Cerebellar nuclear complex (tissue), 1 donor: ENCODE measurements at places on chromosomes 2 and 18.

GRCh38 chr2:18425210-18425703 is 135.2 kb downstream of the RDH14 start:
- DNase-seq: no peak

GRCh38 chr2:28164280-28164801 is 228.3 kb upstream of the FOSL2 start:
- no peak for DNase-seq

- no peak for DNase-seq
Measured at GRCh38 chr2:18209934-18210639, 331.6 kb downstream of the KCNS3 start.

GRCh38 chr2:15119722-15120175 is 441.4 kb downstream of the NBAS start:
- no peak for DNase-seq

- DNase-seq: no peak
Measured at GRCh38 chr2:8502316-8502715, 179.5 kb upstream of the ID2 start.

DNA sequence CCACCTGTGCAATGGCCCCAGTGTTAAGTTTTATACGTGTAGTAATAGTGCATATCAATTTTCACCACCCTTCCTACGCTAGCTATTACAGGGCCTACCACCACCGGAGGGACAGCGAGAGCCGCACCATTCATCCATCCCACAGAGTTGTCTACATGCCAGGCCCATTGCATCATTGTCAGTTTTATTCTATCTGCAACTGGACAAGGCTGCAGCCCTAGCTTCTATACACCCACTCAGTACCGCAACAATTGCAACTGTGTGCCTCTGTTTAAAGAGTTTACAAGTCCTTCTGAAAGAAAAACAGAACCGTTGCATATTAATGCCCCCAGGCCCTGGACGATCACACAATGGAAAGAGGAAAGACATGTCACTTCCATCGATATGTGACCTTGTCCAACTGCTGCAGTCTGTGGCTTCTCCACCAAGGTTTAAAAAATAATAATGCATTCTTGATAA is 58.6 kb downstream of the ZEB2 start:
- no peak for DNase-seq

DNA sequence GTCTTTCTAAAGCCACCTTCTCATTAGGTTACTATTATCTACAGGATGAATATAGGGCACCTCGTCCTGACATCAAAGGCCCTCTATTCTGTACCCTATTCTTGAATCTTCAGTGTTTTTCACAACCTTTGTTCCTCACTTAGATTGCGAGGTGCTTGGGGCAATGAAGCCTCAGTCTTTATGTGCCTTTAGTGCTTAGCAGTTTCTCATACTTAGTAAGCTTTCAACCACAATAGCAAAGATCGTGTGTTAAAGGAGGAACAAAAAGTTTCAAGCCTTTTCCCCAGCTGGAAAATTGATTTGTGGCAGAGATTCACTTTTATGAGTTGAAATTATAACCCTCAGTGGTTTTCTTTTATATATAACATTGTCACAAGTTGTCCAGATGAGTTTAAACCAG is 226.9 kb downstream of the MYO3B start:
- DNase-seq: no peak

- DNase-seq: no peak
Measured at GRCh38 chr18:73879328-73879727, 268.3 kb downstream of the FBXO15 start.

DNA sequence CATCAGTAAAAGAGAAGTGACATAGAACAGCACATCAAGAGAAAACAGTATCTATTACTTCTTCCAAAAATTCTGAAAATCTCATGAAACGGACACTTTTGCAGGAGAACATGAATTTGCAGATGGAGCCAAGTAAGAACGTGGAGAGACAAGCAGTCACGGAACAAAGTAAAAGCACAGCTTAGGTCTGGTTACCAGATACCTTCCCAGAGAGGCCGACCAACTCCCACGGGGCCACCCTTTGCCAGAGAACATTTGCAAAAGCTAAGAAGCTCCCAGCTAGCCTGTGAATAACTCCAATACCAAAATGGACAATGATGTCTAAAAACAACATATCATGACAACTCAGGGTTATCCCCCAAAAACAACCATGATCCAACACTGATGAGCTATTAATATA is 38.9 kb downstream of the THAP4 start:
- no peak for DNase-seq

DNA sequence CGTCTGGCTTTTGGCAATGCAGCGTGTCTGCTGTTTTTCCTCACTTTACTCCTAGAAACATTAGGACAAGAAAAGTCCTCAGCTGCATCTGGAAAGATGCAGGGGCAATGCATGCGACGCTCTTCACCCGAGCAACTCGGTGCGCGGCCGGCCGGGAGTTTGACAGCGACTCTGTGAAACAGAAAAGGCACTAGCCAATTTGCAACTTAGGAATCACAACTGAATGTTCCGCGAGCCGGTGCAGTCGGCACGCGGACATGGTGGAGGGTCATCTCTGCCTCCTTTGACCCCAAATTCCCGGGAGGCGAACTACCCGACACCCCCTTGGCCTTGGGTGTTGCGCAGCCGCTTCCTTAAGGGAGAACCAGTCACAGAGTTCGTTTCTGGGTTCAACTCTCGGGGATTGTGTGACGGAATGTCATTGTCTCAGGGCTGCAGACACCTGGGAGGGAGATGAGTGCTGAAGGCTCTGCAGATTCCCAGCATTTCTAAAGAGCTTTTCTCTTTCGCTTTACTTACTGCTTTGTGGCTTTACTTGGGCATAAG is 9.8 kb downstream of the NR4A2 start:
- no peak for DNase-seq

- no peak for DNase-seq
Measured at GRCh38 chr2:66724241-66724640, 289.3 kb downstream of the MEIS1 start.

GRCh38 chr18:25517881-25518715 is 166.1 kb upstream of the ZNF521 start:
- DNase-seq: no peak

DNA sequence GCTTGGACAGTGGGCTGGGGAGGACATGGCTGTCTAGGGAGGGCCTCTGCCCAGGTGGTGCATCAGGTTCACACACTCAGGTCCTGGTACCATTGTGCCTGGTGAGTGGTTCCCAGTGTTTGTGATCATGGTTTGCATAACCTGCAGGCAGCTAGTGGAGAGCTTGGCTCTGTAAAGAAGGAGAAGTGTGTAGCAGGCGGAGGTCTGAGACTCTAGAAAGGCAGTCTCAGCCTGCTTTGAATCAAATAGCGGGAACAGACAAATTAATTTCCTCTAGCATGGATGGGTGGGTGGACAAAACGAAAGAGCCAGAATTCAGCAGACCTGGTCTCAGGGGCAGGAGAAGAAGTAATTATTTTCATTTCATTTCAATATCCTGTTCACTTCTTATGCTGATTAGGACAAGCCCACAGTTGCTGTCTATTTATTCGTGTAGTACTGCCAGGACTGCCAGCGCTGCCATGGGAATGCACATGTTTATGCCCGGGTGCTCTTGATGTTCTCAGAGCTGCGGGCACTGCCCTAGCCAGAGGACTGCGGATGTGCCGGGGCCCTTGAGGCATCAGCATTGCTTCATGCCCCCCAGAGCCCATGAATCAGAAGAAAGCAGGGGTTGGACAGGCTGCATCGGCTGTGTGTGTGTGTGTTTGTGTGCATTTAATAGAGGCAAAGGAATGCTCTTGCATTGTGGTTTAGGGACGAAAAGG is 45.4 kb upstream of the DLX2 start:
- DNase-seq: no peak

- no peak for DNase-seq
Measured at GRCh38 chr2:62540408-62541168, 34.6 kb upstream of the TMEM17 start.

GRCh38 chr2:227415538-227416424 is 28.0 kb upstream of the SCYGR1 start:
- no peak for DNase-seq

DNA sequence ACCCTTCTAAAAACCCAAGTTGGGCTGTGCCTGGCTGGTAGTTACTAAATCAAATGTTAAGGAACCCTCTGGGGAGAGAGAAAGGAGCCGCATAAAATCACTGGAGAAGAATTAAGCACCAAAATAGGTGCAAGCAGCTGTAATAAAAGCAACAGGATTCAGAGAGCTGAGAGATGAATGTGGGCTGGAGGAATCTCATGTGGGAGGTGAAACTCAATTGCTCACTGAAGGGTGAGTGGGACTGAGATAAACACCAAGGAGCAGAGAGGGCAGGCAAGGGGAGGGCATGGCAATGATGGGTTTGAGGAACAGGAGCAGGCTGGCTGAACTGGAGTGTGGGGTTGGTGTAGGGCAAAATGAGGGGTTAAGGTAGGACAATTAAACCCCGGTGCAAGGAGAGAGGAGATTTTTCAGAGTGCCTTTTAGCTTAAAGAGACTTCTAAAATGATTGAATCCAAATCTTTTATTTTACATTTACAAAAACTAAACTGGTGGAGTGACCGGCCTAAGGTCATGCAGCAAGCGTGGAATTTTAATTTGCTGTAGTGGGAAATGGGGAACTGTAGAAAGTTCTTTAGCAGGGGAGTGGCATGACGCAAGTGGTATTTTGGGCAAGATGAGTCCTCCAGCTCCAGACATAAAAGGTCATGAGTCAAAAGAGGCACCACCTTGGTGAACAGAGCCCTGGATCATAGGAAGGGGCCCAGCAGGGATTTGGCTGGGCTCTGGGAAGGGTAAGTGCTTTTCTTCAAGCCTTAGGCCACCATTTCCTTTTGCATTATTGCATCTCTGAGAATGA is 10.5 kb downstream of the PLB1 start:
- DNase-seq: no peak
